ENCODE measurements at places on chromosomes 11 and 22. TPM values are rescaled to one million over a fixed set of nuclear protein-coding genes. Genes with fewer than 3 reads are reported as not detected.

OAF gene
- not detected for polyA plus RNA-seq

C1QTNF4 gene
- 0.24 TPM for polyA plus RNA-seq

CCDC81 gene
- 3.4 TPM for polyA plus RNA-seq

CENPM gene
- 3.4 TPM for polyA plus RNA-seq

LMO1 gene
- 2.1 TPM for polyA plus RNA-seq

ASPHD2 gene
- 16.1 TPM for polyA plus RNA-seq

NRXN2 gene
- 3.1 TPM for polyA plus RNA-seq

MS4A12 gene
- polyA plus RNA-seq: not detected

MS4A1 gene
- not detected for polyA plus RNA-seq

TST gene
- 9.8 TPM for polyA plus RNA-seq

CALCA gene
- polyA plus RNA-seq: not detected

PRR33 gene
- not detected for polyA plus RNA-seq

INSC gene
- polyA plus RNA-seq: 8.8 TPM

MMP1 gene
- polyA plus RNA-seq: not detected

PATE4 gene
- not detected for polyA plus RNA-seq

TSPAN18 gene
- polyA plus RNA-seq: 0.14 TPM

UCP3 gene
- 0.58 TPM for polyA plus RNA-seq

C11orf97 gene
- not detected for polyA plus RNA-seq

NTM gene
- 320 TPM for polyA plus RNA-seq

TMPRSS4 gene
- polyA plus RNA-seq: not detected

HSPB2 gene
- polyA plus RNA-seq: 22.1 TPM

FAM227A gene
- polyA plus RNA-seq: 0.93 TPM

CYB5R2 gene
- not detected for polyA plus RNA-seq

OR51B4 gene
- not detected for polyA plus RNA-seq

CARD18 gene
- 0.46 TPM for polyA plus RNA-seq

TMEM132A gene
- 44.5 TPM for polyA plus RNA-seq

KREMEN1 gene
- 0.73 TPM for polyA plus RNA-seq

CENATAC gene
- polyA plus RNA-seq: 14.6 TPM

PLCB3 gene
- polyA plus RNA-seq: 9.9 TPM

LMO2 gene
- 11.4 TPM for polyA plus RNA-seq

OR2AG2 gene
- polyA plus RNA-seq: 0.07 TPM

NDUFC2 gene
- polyA plus RNA-seq: 1,161 TPM

CASP5 gene
- polyA plus RNA-seq: not detected

SCGB1D2 gene
- not detected for polyA plus RNA-seq

CCDC134 gene
- polyA plus RNA-seq: 1.9 TPM
